ENCODE measurements at places on chromosomes 2 and 18. TPM values are rescaled to one million over a fixed set of nuclear protein-coding genes. Genes with fewer than 3 reads are reported as not detected.

Gene TXNDC2
- not detected for total RNA-seq

Gene BUB1
- 0.24 TPM for total RNA-seq

Gene APLF
- 9.1 TPM for total RNA-seq

Gene RIT2
- total RNA-seq, result not detected

Gene RFX8
- total RNA-seq, result not detected

Gene SPHKAP
- 1.5 TPM for total RNA-seq

DNA sequence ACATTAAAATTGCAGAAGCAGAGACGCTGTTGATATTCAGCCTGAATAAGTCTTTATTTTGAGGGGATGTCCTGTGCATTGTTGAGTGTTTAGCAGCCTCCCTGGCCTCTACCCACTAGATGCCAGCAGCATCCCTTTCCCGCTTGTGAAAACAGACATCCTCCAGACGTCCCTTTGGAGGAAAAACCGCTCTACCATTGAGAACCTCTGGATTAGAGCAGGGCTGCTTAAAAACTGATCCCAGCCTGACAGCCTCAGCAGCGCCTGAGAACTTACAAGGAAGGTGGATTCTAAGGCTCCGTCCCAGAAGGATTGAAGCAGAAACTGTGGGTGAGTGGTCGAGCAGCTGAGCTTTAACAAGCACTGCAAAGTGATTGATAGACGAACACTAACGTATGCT lies 349.7 kb downstream of the CYRIA start:
- no peak for DNase-seq

DNA sequence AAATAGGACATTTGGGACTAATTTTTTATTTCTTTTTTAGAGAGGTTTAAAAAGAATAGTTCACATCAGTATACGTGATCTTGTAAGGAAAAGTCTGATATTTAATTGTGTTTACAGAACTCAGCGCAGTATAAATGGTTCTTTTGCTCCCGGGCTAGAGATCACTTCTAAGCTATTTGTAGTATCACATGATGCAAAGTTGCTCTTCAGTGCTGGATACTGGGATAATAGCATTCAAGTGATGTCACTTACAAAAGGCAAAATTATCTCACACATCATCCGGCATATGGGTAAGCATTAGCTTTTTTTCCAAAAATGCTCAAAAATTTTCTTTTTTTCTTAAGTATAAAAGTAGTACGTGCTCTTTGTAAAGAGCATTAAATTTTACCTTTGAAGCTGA lies 37.4 kb upstream of the CYP20A1 start:
- no peak for DNase-seq

GRCh38 chr18:11183637-11184036 lies 34.3 kb upstream of the PIEZO2 start:
- no peak for DNase-seq

- DNase-seq, result no peak
Observed at GRCh38 chr18:74115046-74115445, 32.6 kb downstream of the FBXO15 start.

DNA sequence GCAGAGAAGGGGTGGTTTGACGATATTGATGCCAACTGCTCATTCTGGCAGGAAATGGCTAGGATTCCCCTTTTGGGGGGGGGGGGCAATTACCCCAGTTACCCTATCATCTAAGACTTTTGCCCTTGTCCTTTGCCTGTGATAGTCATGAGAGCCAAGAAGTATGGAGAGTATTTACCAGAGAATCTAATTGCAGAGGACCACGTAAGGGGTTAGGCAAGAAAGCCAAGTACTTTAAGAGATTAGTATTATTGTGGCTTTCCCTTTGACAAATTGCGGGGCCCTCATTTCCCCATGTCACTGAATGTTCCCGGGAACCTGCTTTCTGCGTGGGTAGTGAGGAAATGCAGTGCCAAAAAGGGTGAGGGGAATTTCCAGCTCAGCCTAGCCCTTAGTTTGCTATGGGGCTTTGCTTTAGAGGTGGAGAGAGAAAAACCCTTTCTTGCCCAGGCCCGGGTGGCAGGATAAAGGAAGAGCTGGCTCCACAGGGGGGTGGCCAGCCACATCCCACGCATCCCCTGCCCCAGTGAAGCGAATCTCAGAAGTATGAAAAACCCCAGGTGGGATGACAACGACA lies 1.5 kb downstream of the AQP4 start:
- DNase-seq, result peak; percentile 60

DNA sequence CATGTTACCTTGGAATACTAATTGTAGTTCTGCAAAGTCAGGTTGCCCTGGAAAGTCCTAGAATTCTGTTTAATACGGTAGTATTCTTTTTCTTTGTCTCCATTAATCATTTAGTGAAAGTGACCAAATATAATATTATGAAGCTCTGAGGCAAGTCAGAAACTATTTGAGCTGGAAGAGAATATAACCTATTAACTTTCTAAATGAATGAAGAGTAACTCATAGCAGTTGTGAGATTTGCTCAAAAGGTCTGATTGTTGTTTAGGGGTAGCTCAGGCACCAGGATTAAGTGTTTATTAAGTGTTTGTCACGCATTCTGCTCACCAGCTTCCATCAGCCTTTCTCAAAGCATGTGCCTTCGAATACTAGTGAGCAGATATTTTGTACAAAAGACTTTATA lies 46.7 kb upstream of the SERPINE2 start:
- DNase-seq, result no peak

GRCh38 chr2:133271105-133271504 lies 297.2 kb downstream of the NCKAP5 start:
- DNase-seq, result no peak

DNA sequence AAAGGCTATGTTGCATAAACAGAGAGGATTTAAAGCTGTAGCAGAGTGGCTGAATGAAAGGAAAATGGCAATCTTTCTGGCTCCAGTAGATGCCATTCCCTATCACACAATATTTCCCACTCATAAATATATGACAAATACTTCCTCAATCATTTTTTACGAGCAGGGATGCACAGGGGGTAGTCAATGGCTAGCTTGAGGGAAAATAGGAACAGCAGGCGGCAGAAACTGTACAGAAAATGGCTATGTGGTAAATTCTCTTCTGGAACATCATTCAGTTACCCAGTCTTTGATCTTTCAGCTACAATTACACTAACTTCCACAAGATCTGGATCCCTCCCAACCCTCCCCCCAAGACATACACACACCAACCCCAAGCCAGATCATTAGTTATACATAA lies 127.2 kb downstream of the OLA1 start:
- DNase-seq, result no peak

- no peak for DNase-seq
Observed at GRCh38 chr2:199370150-199370780, 87.5 kb downstream of the SATB2 start.

DNA sequence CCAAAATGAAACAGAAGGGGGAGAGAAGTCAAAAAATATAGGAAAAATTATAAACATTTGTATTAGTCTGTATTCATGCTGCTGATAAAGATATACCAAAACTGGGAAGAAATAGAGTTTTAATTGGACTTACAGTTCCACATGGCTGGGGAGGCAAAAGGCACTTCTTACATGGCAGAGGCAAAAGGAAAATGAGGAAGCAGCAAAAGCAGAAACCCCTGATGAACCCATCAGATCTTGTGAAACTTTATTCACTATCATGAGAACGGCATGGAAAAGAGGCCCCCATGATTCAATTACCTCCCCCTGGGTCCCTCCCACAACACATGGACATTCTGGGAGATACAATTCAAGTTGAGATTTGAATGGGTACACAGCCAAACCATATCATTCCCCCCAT lies 79.1 kb downstream of the ZRANB3 start:
- no peak for DNase-seq

Measured in thyroid gland (tissue), 4 donors.